Breast epithelium (tissue), 4 donors: ENCODE measurements at places on chromosomes 5 and 9. TPM values are rescaled to one million over a fixed set of nuclear protein-coding genes. Genes with fewer than 3 reads are reported as not detected.

DNA sequence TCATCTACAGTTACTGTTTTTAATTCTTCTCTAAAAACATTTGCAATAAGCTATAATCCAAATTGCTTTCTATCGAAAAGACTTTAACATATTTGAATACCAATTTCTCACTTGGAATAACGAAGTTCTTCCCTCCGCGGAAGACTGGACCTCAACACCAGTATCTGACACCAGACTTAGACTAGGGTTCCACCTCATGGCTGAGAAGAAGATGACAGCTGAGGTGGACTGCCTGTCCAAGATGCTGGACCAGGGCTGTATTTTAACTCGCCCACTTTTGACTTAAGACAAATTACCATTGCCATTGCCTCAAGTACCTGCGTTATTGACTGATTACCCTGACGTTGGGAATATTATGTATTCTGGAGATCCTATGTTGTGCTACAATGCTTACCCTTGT lies 34.1 kb downstream of the ZMAT2 start:
- H3K27ac ChIP-seq: no peak overlapping the region
- H3K4me3 ChIP-seq: no peak overlapping the region
- no peak for DNase-seq
- no peaks in the 10 kb centered on the region for H3K4me1 ChIP-seq
- no peaks in the 10 kb centered on the region for H3K27me3 ChIP-seq

DNA sequence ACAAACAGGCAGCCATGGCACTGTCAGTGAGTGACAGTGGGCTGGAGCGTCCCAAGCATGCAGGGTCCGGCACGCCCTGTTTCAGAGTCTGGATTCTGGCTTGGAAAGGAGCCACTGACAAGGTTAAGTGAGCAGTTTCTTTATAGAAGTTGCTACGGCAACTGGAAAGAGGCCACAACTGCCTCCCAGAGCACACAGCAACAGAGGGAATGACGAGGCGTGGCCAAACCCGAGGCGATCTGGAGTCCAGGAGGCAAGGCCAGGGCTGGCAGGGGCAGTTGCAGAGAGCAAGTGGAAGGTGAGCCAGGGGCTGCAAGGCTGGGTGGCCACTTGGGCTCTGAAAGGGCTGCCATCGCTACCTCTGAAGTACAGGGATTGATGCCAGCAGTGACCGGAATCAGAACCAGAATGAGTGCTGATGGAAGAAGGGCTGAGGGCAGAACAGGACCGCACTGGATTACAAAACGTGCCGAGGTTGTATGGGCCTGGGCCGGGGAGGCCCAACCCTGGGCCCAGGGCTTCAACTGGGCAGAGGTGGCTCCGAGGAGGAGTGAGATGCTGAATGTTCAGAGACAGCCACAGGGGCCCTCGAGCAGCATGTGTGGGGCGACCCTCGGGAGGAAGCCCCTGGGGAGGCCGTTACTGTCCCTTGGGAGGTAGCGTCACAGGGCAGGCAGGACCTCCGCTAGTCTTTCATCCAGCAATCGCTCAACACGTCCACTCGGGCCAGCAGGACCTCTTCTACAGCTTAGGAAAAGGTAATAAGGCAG lies 4.6 kb downstream of the MRPL41 start:
- no peak overlapping the region for H3K27ac ChIP-seq
- H3K4me3 ChIP-seq: no peak overlapping the region
- no peaks in the 10 kb centered on the region for H3K27me3 ChIP-seq
- no peak for DNase-seq
- no peaks in the 10 kb centered on the region for H3K36me3 ChIP-seq

DNA sequence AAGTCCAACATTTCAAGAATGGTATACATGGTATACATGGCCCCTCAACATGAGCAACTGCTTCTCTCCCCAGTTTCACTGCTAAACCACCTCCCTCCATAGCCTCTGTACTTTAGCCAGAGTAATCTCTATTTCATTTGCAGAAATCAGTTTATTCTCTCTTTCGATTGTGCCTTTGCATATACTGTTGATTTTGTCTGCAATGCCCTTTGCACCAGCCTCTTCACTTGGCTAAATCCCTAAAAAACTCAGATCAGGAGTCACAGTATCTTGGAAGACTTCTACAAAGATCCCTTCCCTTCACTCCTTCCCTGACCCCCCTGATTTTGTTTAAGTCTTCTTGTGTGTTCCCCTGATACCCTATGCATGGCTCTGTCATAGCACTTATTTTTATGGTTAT lies 4.9 kb upstream of the CCNG1 start:
- no peaks in the 10 kb centered on the region for H3K4me1 ChIP-seq
- no peaks in the 10 kb centered on the region for H3K36me3 ChIP-seq
- H3K27ac ChIP-seq: no peak overlapping the region
- no peak overlapping the region for H3K4me3 ChIP-seq
- no peaks in the 10 kb centered on the region for H3K27me3 ChIP-seq

DNA sequence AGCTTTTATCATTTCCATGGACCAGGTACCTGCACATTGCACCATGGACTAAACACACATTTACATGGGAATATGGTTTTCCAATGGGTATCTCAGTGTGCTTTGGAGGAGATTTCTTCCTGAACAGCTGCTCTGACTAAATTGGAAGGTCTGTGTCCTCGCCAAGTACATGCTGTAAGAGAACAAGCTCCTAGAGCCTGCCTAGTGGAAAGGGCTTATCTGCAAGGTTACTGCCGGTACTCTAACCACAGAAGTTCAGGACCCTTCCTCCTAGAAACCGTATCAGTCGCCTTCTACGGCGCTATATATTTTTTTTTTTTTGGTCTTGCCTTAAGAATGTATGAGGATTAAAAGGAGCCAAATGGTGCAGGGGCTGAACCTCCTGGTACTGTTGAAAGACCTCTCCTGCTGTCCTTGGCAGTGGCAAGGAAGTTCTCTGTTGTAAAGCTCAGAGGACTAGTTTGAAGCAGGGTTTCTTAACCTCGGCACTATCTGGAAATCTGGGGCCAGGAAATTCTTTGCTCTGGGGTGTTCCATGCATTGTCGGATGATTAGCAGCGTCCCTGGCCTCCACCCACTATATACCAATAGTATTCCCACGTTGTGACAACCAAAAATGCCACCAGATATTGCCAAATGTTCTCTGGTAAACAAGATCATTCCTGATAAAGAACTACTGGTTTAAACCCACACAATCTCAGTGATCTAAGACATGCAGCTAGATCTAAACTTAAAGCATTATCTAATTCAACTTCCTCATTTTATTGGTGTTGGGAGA lies 107.4 kb downstream of the FBXO38 start:
- no peak overlapping the region for H3K27ac ChIP-seq
- no peaks in the 10 kb centered on the region for H3K4me1 ChIP-seq
- DNase-seq: no peak
- H3K36me3 ChIP-seq: no peaks in the 10 kb centered on the region
- no peaks in the 10 kb centered on the region for H3K27me3 ChIP-seq

GRCh38 chr5:139402561-139403158 lies 1.2 kb downstream of the SPATA24 start:
- no peaks in the 10 kb centered on the region for H3K27me3 ChIP-seq
- no peak overlapping the region for H3K4me3 ChIP-seq
- H3K36me3 ChIP-seq: no peaks in the 10 kb centered on the region
- no peaks in the 10 kb centered on the region for H3K4me1 ChIP-seq
- no peak for DNase-seq

DNA sequence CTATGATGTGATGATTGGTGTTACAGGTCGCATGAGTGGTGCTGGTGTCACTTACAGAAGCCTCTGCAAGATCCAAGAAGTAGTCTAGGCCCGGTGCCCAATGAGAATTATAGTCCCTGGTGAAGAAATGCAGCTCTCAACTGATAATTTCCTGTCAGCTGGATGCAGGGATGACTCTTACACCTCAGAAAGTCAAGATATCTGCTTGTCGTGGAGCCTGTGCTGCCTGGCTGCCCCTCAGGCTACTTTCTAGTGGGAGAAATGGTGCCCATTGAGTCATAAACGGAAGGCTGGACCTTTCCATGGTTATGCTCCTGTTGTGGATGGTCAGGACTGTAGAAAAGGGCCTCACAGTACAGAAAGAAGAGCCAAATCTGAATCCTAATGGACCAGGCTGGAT lies 46.8 kb upstream of the NXNL2 start:
- no peaks in the 10 kb centered on the region for H3K36me3 ChIP-seq
- no peaks in the 10 kb centered on the region for H3K4me1 ChIP-seq
- no peak overlapping the region for H3K4me3 ChIP-seq
- H3K27ac ChIP-seq: no peak overlapping the region
- no peaks in the 10 kb centered on the region for H3K27me3 ChIP-seq

DNA sequence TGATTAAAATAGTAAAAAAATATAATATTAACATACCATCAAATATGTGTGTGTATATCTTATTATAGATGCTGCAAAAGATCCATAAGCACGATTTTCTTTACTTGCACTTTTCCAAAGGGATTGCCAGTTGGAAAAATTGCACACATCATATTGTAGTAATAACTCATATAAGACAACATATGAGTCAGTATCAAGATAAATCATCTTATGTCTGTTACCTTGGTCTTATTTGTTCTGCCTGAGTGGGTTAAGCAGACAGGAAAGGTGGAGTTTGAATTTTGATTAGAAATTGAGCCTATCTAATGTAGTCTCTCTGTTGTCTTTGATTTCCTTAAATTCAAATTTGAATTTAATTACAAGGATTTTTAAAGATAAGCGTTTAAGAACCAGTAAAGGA lies 24.6 kb downstream of the LYSMD3 start:
- H3K27me3 ChIP-seq: no peaks in the 10 kb centered on the region
- no peak overlapping the region for H3K27ac ChIP-seq
- no peaks in the 10 kb centered on the region for H3K36me3 ChIP-seq
- H3K4me1 ChIP-seq: no peaks in the 10 kb centered on the region
- DNase-seq: no peak
- no peak overlapping the region for H3K4me3 ChIP-seq

DNA sequence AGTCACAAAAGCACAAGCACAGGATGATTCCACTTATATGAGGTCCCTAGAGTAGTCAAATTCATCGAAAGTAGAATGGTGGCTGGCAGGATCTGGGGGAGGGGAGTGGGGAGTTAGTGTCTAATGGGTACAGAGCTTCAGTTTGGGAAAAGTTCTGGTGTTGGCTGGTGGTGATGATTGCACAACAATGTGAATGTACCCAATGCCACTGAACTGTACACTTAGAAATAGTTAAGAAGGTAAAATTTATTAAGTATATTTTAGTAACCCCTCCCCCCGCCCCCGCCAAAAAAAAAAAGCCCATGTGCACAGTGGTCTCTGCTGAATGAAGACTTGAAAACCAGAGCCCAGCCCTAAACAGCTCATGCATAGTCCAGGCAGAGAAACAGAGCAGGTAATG lies 24.8 kb upstream of the GTF3C5 start:
- peaks cover 22% of the 10 kb centered on the region for H3K27me3 ChIP-seq
- no peak for DNase-seq
- H3K36me3 ChIP-seq: no peaks in the 10 kb centered on the region
- no peak overlapping the region for H3K27ac ChIP-seq

DNA sequence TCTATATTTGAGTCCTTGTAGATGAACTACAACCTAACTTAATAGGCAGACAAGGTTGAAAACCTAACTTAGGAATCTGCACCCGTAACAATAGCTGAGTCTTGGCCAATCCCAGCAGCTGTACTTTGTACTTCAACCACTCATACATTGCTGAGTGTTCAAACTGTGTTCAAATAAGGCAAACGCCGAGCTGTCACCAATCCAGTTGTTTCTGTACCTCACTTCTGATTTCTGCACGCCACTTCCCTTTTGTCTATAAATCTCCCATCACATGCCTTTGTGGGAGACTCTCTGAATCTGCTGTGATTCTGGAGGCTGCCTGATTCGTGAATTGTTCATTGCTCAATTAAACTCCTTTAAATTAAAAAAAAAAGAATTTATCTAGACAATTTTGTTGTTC lies 167.8 kb upstream of the TUT7 start:
- no peak overlapping the region for H3K4me3 ChIP-seq
- H3K36me3 ChIP-seq: no peaks in the 10 kb centered on the region
- H3K27me3 ChIP-seq: no peaks in the 10 kb centered on the region
- H3K27ac ChIP-seq: no peak overlapping the region
- no peaks in the 10 kb centered on the region for H3K4me1 ChIP-seq
- no peak for DNase-seq

The CARTPT gene
- not detected for total RNA-seq

The CHSY3 gene
- total RNA-seq: 3.7 TPM
